ENCODE measurements at places on chromosomes 4 and X.

- DNase-seq = no peak
These were observed at the start of gene QRFPR for GRCh38 chr4:121380776-121381462. QRFPR (minus strand) TSS chr4:121381018; CDS start chr4:121380647, 371 bp downstream.

GRCh38 chr4:138035781-138036258 lies 206.3 kb downstream of the SLC7A11 start:
- no peak for DNase-seq

DNA sequence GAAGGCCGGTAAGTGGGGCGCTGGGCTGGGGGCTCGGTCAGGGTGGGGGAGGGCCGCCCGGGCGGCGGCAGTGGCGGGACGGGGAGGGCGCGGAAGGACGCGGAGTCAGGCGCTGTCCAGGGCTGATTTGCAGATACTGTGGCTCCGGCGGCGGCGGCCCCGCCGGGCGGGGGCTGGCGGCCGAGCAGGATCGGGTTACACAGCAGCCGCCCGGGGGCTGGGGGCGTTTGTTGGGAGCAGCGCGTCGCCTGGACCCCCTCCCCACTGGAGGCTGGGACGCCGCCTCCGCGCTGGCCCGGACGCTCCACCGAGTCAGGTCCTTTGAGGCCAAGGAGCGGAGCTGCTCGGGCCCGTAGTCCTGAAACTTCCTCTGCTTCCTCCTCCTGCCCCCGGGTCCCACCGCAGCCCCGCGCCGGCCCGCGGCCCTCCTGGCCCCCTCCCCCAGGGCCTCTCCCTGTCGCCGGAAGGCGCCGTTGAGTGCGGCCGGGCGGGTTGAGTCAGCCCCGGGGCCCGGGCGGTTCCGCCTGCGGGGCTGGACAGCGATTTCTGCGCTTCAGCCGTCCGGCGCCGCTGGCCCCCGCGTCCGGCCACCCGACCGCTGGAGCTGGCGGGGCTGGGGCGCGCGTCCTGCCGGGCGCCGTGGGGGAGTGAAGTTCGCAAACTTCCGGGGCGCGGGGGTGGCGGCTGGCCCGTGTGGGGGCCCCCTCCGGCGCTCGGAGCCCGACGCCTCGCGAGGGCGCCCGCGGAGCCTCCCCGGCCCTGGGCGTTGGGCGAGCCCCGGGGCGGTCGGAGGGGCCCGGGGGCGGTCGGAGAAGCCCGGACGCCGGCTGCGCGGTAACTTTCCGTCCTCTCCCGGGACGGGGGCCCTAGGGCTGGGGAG lies 746 bp downstream of the REST start:
- peak; percentile 84 for DNase-seq

GRCh38 chrX:68912113-68912512 lies 83.3 kb downstream of the EFNB1 start:
- DNase-seq = no peak

GRCh38 chr4:147303174-147303872 lies 177.6 kb upstream of the EDNRA start:
- no peak for DNase-seq

GRCh38 chrX:134712272-134712671 lies 54.0 kb upstream of the PLAC1 start:
- no peak for DNase-seq

DNA sequence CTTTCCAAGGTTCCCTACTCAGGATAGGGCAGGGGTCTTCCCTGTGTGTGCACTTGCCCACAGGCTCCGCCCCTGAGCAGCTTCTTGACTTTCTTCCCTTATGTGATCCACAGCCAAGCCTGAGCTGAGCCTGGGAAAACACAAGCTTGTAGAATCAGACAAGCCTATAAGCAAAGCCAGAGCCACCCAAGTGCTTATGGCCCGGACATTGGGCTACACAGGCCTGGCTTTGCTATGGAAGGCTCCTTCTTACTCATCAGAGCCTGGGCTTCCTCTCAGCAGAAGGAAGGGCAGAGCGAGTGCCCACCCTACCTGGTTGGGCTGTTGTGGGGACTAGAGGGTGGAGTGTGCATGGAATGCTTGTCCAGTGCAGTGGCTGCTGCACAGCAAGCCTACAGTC lies 1.3 kb upstream of the TNIP2 start:
- DNase-seq = no peak

DNA sequence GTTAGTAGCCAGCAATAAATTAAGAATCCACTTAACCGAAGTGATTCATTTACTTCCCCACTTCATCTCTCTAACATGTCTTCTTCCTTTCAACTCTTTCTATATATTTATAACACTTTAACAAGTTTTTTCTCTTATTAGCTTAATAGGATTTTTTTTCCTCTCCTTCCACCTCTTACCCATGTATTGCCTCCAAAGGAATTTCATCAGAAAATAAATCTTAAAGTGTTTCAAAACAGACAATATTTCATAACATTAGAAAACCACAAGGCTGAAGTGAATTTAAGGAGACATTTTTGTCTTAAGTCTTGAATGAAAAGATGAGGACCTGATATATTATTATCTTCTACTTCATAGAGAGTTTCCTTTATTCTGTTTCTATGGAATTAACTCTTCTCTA lies 101.5 kb downstream of the PDGFC start:
- DNase-seq = no peak

DNA sequence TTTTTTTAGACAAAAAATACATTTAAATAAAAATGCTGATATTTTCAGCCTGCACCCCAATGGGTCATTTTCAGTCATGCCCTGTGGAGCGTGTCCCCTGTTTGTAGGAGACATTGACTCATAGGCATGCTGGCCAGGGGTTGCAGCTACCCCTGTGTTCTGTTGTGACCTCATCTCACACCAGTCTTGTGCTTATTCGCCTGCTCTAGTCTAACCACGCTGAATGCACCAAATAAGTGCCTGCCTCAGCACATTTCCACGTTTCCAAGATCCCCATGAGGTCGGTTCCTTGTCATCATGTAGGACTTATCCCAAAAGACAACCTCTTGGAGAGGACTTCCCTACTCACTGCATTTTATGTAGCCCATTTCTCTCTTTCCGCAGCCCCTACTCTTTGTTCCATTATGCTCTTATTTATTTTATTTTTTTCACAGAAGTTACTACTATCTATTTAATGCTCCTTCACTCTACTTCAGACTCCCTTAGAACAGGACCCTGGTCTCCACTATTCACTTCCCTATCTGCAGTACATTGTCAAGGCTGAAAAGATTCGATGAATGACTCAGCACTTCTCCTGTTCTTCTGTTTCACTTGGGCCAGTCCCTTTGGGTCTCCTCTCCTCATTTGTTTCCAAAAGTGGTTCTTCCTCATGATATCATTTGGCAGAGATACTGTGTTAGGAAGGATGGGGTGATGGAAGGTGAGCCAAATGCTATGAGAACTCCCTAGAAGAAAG lies 109.7 kb downstream of the MSL3 start:
- DNase-seq = no peak

GRCh38 chrX:136146614-136147314 lies 569 bp upstream of the FHL1 start:
- DNase-seq = peak; percentile 38

DNA sequence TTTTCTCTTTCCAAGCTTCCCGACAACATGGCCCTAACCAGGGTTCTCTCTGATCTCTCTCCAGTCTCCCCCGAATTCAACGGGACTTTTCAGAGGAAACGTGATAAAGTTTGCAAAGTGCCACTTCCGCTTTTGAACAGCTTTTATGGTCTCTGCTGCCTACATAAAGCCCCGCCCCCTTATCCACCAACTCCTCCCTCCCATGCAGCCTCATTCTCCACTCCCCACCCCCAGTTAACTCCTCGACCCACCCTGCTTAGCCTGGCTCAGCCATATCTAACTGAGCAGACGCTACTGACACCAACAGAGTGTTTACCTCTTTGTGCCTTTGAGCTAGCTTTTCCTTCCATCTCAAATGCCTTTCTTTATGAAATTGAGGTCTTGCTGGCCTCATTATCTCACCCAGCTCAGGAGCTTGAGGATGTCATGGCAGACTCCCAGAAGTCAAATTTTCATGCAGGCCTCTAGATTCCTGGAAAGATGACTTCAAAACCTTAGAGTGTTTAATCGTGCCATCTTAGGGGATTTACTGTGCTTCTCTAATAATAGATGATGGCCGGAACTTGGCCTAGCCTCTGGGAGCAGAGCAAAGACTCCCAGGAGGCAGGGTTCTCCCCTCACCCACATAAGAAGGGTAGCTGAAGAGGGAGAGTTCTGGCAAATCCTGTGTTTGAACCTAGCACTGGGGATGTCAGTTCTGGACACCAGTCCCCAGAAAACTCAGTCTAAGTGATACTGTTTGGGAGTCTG lies 606.0 kb downstream of the BCOR start:
- peak; percentile 32 for DNase-seq

DNA sequence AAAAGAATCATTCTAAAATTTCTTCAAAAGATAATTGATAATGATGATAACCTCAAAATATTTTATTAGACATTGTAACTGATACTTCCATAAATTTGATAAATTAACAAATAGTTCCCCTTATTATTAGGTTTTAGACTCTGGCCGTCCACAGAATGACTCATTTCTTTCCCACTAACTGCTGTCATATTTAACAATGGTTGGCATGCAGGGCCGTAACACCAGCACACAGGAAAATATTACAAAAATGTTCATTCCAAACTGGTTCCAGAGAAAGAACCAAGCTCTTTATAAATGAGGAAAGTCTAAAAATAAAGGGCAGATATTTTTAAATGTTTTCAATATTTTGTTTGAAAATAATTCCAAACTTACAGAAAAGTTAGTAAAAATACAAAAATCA lies 28.2 kb downstream of the WDFY3 start:
- DNase-seq = no peak

DNA sequence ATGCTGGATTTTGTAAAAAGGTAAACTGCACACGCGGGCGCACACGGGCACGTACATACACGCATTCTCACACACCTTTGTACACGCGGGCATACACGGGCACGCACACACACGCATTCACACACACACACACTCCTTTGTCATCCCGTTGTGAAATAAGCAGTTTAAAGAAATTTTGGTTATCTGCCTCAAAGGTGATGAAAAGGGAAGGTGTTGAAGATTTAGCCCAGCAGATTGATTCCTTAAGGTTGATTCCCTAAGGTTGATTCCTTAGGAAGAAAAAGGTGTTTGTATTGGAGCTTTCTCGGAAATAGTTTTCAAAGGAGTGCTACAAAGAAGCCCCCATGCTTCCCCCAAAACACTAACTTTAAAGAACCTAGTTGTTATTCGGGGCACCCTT lies 693 bp downstream of the ATP10D start:
- DNase-seq = no peak

DNA sequence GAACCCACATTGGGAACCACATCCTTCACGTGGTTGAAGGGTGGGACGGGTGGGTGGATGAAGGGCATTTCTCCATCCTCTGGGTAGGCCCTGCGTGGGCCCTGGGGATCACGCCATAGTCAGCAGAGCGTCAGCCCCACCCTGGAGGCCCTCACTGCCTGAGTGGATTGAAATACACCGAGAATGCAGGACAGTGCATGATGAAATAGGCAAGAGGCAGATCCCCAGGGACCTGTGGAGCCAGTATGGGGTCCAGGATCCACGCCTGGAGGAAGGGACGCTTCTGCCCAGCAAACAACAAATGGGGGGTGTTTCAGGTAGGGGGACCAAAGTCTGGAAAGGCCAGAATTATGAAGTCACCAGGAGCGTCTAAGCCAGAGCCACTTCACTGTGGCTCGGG lies 19.4 kb downstream of the EVC start:
- DNase-seq = no peak

DNA sequence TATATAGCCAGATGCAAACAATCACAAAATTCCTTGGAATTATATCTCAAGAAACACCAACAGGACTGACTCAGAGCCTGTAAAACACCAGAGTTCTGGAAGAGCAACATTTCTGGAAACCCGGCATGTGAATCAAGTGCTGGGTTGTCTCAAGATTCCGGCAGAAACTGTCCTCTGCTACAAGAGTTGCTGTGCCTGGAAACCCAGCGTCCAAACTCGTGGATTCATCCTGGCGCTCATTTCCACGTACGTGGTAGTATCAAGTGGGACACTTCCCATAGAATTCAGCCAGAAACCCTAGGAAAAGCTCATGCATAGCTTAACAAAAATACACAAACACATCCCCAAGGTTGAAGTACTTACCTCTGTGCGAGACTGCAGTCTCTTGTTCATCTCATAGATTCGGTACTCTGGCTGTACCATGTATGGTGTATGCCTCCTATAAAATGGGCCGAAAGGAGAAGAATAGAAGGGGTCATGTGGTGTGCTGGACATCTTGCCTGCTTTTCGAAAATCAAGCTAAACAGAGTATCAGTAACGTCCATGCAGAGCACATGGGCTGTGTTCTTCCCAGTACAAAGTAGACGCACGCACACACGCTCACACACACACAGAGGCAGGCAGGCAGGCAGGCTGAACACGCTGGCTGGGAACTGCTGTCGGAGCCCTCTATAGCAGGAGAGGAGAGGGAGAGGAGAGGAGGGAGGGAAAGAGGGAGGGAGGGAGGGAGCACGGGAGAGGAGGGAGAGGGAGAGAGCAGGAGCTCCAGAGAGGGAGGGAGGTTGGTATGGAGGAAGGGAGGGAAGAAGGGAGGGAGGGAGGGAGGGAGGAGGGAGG lies at the start of gene LDB2:
Gene LDB2, minus strand, starts transcription at position 655 of the 837 bp plus-strand sequence.
- DNase-seq = no peak

DNA sequence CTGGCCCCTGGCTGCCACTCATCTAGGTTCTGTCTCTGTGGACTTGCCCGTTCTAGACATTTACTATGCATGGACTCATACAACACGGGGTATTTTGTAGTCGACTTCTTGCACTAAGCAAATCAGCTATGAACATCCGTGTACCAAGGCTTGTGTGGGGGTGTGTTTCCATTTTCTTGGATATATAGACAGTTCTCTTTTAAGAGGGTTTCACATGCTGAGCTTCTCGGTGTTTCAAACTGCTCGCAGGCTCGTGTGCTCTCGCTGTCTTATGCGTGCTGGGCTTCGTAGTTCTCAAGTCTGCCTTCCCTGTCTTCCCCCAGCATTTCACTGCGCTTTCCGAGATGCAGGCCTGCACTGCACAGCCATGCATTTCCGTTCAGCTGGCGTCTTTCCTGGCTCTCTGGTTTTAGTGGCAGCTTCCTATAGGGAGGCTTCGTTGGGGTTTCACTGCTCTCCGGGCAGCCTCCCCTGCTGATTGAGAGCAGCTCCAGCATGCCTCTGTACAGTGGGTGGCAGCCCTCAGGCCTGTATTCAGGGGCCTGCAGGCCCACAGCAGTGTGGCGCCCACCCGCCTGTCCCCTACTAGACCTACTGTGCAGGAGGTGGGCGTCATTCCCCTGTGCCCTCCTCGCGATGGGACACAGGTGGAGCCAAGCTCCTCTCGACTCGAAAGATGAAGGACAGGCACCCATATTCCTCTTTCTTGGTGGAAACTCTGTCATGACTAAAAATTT lies 27.6 kb downstream of the ZBTB49 start:
- no peak for DNase-seq

DNA sequence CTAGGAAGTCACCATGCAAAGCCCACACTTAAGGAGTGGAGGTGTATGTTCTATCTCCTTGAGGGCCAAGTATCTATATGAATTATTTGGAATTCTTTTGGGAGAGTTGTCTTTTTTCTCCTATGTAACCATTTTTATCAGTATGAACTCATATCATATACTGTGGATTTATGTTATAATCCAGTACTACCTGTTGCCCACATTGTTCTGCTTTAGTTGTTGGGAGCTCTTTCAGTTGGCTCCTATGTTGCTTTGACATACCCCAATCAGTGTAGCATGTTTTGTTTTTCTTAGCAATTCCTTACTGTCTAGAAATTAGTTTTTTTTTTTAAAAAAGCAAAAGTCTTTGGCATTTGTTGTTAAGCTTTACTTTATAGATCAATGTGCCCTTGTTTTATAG lies 13.0 kb downstream of the UCHL1 start:
- DNase-seq = no peak

All from activated naive CD8-positive, alpha-beta T cell treated with anti-CD3 and anti-CD28 coated beads, Interleukin-2, amount 10 ng/mL, durations not matched to agents 7 days and 5 days (primary cell).